ENCODE measurements at places on chromosomes 5 and 9.

DNA sequence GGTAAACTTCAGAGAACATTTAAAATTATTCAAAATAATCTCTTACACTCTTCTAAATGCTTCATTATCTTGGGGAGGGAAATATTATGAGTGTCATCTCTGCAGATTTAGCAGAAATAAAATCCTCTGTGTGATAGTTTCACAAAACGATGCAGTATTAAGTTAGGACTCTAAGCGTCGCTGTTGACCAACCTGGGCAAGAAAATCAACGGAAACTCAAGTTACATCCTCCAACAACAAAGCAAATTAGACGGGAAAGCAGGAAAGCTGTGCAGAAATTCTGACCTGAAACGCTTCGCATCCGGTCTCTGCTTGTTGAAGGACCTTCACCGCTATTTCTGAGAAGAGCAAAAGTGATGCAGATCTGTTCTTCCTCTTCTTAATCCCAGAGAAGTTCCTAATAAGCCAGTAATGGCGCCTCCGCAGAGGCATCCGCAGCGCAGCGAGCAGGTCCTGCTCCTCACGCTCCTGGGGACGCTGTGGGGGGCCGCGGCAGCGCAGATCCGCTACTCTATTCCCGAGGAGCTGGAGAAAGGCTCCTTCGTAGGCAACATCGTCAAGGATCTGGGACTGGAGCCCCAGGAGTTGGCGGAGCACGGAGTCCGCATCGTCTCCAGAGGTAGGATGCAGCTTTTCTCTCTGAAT lies at the start of gene PCDHGA6:
Gene PCDHGA6, plus strand, starts transcription at position 219 of the 645 bp plus-strand sequence. Its CDS starts 193 bp downstream, at position 412.
- DNase-seq: no peak

GRCh38 chr5:9624196-9624947 lies 5.8 kb downstream of the TAS2R1 start:
- no peak for DNase-seq

DNA sequence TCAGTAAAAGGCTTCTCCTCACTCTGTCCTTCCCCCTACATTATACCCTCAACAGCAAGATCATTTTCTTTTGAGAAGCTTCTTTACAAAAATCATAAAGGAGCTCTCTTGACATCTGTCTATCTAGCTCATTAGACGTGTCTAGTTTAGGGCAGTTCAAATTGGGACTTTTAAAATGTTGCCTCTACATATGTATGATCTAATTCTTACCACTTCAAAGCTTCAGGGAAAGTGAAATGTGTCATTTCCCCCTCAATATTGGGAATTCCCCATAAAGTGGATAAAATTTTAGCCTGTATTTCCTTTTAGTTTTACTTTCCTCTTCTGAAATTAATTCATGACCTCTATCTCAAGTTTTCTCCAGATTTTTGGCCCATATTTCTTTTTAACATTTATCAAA lies 323.7 kb downstream of the ARRDC3 start:
- DNase-seq: no peak

- no peak for DNase-seq
These were observed 419.6 kb upstream of the PIK3R1 start for GRCh38 chr5:67795781-67796477.

- no peak for DNase-seq
These were observed 272.0 kb downstream of the DENND1A start for GRCh38 chr9:123657941-123658340.

DNA sequence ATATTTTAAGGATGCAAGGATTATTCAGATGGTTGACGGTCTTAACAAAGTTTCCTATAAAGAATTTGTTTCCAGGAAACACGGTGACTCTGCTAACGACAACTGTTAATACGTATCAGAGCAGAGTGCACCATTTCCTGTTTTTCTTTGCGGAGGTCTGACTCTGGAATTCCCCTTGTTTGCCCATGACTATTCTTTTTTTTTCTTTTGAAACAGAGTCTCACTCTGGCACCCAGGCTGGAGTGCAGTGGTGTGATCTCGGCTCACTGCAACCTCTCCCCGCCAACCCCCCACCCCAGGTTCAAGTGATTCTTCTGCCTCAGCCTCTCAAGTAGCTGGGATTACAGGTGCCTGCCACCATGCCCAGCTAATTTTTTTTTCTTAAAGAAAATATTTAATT lies 115.9 kb downstream of the CDC42SE2 start:
- DNase-seq: peak; percentile 66

GRCh38 chr5:131394128-131394527 lies 130.3 kb downstream of the CDC42SE2 start:
- no peak for DNase-seq

DNA sequence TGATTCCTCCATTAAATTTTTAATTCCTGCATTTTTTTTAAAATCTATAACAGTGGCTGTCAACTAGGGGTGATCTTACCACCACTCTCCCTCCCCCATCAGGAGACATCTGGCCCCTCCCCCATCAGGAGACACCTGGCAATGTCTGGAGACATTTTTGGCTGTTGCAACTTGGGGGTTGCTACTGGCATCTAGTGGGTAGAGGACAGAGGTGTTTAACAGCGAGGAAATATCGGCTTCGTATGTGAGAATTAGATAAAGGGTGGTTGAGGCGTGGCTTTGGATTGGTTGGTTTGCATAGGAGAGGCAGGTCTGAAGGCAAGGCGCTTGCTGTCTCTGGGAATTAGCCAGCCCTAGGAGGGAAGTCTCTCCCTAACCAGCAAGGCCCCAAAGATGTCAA lies 10.5 kb downstream of the CDHR2 start:
- DNase-seq: no peak

DNA sequence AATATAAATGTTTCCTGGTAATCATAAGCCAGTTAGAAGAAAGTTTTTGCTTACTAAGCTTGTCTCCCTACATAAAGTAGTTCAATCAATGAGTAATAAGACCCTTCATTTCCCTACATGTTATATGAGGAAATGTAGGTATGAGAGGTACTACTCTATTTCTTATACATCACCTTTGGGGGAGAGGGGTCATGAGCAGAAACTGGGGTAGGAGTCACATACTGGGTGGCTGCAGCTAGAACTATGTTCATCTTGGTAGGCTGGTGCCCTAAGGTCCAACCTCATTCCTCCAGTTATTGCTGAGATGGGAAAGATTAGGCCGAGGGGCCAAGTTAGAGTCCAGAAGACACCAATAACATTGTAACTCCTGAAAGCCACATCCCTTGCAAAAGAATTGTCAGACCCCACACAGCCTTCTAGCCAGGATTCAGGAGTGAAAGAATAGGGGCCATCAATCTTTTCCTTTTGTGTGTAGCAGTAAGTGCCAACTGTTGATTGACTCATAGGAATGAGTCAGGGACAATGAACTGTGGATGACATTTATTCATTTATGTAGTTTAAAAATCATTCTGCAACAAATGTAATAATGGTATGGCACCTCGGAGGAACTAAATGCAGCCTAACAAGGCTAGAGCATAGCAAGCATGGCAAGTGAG lies 21.6 kb upstream of the SREK1 start:
- no peak for DNase-seq

DNA sequence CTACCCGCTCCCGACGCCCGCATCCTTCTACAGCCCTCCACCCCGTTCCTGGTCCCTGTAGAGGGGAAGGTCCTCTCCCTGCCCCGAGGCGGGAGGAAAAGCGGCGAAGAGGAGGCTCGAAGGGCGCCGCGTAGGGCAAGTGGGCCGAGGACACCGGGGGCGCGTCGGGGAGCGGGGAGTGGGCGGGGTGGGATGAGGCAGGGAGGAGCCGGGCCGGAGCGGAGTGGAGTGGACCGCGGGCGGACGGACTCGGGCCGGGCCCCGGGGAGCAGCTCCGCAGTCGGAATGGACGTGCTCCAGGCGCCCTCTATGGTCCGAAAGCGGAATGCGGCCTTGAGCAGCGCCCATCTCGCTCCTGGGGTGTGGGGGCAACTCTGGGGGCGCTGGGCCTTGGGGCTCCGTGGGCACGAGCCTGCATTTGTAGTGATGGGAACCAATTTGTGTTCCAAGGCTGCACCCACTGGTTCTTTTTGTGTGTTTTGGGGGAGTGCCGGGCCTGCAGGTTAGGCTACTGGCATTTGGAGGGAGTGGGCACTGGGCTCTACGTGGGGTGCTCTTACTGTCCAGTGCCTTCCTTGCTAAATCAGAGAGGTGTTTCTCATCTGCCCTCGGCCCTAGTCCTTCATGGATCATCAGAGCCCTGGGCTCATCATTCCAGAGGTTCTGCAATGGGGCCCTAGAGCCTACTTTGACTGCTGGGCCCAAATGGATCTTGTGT lies 7.3 kb downstream of the IRX1 start:
- DNase-seq: no peak

- DNase-seq: no peak
These were observed 85.9 kb downstream of the ERBIN start for GRCh38 chr5:66012271-66012670.

GRCh38 chr9:136107155-136107952 lies 11.3 kb downstream of the TMEM250 start:
- peak; percentile 82 for DNase-seq

GRCh38 chr5:131973089-131973712 lies 27.7 kb upstream of the MEIKIN start:
- no peak for DNase-seq

DNA sequence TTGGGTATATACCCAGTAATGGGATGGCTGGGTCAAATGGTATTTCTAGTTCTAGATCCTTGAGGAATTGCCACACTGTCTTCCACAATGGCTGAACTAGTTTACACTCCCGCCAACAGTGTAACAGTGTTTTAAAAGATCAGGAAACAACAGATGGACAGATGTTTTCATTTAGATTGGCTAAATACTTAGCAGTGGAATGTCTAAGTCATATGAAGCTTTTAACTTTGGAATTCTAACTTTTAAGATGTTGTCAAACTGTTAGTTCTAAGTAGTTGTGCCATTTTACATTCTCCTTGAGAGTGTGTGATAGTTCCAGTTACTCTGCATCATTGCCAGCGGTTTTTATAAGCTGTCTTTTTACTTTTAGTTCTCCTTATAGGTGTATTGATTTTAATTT lies 688.8 kb downstream of the SEMA5A start:
- no peak for DNase-seq

- DNase-seq: no peak
These were observed 28.2 kb downstream of the MRPL36 start for GRCh38 chr5:1771149-1772065.

GRCh38 chr5:149282966-149283332 lies 11.3 kb downstream of the AFAP1L1 start:
- DNase-seq: no peak

- DNase-seq: no peak
These were observed 982.2 kb downstream of the TLE1 start for GRCh38 chr9:80707120-80707519.

DNA sequence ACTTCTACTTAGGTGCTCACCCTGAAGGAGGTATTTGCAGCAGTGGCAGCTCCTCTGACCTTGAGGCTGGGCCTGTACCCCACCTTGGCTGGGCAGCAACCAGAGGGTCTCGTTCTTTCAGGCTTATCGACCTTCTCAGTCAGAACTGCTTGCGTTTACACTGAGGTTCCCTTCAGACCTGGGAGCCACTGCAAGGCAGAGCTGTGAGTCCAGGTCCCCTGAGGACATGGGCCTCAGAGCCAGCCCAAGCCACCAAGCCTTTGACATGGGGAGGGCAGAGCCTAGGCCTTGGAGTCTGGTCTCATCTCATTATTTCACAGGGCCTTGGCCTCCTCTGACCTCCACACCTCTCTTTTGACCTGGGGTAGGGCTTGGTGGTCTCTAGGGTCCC lies 13.7 kb downstream of the ACSL6 start:
- DNase-seq: no peak
